ENCODE measurements at places on chromosomes 5 and 9.
A peak's percentile ranks its signal among the peaks of the same experiment; 100 is the strongest.

GRCh38 chr9:130899051-130899748, 2.6 kb upstream of the QRFP start:
- no peak for DNase-seq

GRCh38 chr9:88710449-88710848, 175.5 kb downstream of the NXNL2 start:
- DNase-seq = no peak

- no peak for DNase-seq
Observed at GRCh38 chr5:143534761-143535154, 131.3 kb upstream of the NR3C1 start.

DNA sequence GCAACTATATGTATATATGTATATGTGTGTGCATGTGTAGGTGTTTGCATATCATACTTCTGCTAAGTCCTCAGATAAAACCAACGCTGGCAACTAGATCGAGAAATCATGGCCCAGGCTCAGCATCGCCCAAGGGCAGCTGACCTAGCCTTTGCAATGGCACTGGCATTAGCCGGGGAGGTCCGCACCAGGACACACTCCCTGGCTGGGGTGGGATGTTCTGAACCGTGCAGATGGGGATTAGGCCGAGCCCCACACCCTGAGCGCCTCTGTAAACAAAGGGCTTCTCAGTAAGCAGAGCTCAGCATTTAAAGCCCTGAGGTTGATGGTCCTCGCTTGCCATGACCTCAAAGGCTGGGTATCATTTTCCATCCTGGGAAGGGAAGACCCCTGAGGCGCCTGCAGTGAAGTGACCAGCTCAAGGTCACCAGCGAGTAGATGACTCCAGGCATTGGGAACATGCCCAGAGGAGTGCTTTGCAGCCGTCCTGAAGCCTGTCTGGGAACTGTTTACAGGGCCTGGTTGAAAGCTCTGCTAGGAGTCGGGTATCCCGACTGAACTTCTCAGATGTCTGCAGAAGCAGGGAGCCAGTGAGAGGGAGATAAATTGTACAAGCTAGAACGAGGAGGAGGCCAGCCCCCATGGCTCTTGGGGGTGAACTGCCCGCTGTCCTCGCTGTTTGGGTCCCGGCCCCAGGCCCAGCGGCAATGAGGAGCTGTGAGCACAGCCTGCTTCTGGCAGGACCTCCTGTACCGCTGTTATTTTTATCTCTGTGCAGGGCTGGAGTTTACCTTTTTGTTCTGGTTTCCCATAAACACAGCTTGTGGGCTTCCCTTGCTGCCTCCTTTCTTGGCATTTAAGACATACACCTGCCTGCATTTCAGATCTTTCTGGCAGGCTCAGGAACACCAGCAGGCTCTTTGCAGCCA, 18.4 kb downstream of the GADD45G start:
- no peak for DNase-seq

DNA sequence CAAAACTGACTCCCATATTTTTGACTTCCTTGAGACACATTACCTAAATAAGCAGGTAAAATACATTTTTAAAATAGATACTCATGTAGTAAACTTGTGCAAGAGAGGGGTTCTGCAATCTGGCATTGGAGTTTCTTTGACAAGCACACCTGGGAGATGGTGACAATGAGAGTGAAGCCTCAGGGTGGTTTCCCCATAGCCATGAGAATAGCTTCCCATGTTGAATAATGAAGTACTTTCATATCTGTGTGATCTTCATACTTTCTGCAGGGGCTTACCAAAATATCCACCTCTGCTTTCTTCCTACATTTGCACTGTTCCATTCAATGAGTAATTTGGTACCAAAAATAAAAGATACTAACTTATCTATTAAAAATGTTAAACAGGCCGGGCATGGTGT, 44.7 kb upstream of the VCAN start:
- no peak for DNase-seq

DNA sequence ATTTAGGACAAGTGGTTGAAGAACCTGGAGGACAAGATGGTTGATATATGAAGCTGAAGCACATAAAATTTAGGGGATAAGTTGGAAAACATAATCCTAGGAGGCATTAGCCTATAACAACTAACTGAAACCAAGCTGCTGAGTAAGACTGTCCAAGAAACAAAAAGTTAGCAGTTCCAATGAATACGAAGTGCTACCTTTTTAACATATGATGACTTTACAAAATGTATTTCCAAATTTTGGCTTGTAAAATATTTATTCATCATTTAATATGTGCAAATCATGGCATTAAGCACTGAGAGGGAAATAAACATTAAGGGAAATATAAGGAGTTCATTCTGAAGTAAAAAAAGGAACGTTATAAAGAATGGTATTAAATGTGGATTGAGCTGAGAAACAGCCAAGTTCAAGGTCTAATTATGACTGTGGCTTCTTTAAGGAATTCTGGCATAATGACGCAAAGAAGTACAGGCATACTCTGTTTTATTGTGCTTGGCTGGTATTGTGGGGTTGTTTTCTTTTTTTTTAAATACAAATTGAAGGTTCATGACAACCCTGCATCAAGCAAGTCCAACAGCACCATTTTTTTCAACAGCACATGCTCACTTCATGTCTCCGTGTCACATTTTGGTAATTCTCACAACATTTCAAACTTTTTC, 7.7 kb downstream of the RAPGEF6 start:
- no peak for DNase-seq

GRCh38 chr5:10556289-10556807, 7.5 kb upstream of the ANKRD33B start:
- no peak for DNase-seq

DNA sequence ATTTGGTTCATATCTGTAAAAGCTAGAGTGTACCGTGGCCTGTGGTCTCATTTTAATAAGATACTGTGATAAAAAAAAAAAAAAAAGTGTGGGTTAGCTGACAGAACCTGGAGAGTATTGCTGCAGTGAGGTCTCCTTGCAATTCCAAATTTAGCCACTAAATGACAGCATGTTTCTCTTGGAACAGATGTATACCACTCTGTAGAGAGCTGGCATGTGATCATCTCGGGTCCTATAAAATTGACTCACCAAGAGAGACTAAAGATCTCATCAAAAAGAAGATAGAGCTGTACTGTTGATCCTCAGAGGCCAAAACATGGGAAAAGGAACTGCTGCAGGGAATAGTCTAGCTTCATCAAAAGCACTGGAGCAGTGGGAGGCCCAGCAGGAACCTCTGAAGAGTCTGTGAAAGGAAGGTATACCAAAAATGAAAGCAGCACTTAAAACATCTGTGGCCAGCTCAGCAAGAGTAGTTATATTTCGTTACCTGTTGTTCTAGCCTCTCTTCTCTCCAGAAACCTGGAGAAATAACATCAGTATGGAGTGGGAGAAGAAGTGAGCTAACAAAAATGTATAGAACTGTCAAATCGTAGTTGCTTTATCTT, 826.8 kb downstream of the EFNA5 start:
- no peak for DNase-seq

DNA sequence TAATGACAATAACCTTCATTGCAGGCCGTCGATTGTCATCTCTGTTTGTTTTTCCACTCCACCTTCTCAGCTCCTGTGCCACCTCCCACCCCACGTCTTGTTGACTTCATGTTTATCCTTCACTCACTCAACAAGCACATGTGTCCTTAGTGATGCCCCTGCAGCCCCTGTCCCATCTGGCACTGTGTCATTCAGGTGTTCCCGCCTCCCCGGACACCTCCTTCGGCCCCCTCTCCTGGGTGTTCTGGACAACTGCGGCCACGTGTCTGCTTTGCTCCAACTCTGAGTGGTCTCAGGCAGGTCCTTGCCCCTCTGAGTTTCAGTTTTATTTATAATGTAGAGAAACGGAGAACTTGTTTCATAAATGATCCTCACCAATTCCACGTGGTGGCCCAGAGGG, 91.0 kb upstream of the COL5A1 start:
- no peak for DNase-seq

DNA sequence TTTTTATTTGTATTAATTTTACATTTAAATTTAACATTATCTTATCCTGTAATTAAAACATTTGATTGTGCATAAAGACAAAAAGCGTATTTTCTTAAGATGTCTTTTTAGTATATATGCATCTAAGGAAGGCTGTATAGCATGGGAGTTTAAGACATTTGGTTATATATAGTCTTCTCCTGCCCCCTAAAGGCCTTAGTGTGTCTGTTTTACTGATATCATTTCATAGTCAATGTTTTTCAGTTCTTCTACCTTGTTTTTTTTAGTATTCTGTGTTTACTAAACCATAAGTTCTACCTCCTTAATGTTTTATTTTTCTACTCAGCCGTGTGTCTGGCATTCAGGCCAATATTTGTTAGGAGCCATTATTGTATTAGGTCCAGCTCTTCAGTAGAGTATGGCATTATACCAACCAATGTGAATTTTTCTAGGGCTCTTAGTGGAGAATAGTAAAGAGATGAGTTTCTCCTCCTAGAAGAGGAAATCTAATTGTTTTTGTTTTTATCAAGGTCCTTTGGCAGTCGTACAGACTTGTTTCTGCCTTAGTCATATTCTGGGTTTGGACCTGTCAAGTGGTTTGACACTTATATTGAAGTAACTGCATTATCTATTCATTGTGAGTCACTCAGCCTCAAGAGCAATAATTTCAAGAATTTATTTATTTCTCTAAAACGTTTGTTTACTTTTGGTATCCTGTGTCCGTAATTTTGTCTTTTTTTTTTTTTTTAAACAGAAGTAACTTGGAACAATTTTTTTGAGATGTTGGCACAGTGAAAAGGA, 74.8 kb downstream of the SLF1 start:
- DNase-seq = no peak

DNA sequence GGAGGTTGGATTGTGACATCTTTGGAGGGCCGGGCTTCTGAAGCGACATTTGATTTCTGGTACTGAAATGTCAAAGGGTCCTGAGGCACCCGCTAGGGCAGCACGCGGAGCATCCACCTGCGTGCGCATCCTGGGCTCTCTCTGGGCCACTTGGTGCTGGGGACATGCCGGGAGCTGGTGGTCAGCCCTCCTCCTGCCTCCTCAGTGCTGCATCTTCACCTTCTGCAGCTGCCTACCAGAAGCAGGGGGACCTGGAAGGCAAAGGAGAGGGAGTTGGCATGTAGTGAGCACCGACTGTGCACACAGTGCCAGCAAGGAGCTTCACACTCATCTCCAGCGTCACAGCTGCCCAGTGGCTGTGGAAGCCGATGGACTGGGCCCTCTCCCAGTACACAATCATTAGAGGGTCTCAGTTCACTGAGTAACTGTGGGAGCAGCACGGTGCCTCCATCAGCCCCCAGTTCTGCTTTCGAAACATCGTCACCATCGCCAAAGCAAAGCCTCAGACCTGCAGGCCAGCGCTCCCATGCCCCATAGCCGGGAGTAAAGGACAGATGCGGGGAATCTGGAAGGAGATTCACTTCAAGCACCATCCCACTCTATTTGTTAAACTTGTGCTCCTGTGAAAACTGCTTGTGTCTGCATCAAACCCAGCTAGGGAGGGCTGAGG, 138.4 kb downstream of the KCNIP1 start:
- DNase-seq = no peak

DNA sequence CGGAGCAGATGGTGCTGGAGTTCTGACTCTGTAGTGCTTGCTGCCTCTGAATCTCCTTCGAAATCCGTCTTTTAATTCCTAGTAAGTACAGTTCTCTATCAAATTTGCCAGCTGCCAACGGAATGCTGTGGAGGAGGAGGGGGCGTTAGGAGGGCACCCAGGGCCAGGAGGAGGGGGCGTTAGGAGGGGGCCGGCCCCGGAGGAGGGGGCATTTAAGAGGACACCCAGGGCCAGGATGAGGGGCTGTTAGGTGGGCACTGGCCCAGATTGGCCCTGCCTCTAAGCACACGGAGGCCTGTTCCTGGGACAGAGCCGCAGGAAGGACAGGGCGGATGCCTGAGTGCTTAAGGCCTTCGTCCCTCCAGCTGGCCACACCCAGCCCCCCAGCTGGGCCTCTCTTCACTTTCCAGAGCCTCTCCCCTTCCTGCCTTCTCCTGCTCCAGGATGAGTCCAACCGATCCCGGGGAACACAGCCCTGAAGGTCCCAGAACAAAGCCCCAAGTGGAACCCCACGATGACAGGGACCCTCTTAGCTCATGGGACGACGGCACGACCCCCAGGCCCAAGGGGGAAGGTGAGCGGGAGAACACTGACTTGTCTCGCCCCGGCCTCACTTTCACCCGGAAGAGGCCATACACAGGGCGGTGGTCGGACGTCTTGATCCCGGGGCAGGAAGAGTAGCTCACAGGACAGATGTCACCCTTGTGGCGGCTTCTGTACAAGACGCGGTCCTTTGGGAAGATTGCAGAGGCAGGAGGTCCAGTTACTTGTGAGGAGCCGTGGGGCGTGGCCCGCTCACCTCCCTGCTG, 9.8 kb downstream of the INPP5E start:
- no peak for DNase-seq

- DNase-seq = peak; percentile 36
Observed at GRCh38 chr5:332843-333242, 11.3 kb downstream of the AHRR start.

GRCh38 chr9:113184539-113184938, 33.7 kb downstream of the SLC31A2 start:
- DNase-seq = no peak

- peak; percentile 42 for DNase-seq
Observed at GRCh38 chr9:97889941-97890887, 32.1 kb downstream of the TRMO start.

- no peak for DNase-seq
Observed at GRCh38 chr9:72753266-72753893, 199.5 kb downstream of the ALDH1A1 start.

DNA sequence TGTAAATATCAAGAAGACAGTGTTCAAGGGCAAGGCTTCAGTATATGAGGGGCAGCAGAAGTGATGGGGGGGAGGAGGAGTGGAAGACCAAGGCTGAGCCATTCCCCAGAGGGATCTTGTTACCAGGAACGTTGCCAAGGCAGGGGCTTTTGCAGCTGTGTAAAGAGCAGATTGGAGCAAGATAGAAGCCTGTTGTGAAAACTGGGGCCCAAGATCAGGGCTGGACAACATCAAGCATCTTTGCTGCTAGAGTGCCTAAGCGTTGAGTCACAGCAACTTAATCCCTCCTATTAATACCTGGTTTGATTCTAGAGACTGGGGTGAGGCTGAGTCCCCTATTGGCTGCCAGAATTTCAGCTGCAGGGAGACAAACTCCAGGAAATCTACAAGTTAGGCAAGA, 18.4 kb upstream of the ERCC6L2 start:
- DNase-seq = no peak

GRCh38 chr9:110835859-110836271, 167.3 kb downstream of the MUSK start:
- DNase-seq = no peak

- no peak for DNase-seq
Observed at GRCh38 chr9:135681161-135681560, 18.1 kb downstream of the LCN9 start.

- no peak for DNase-seq
Observed at GRCh38 chr5:127839496-127840197, 136.5 kb downstream of the CCDC192 start.

DNA sequence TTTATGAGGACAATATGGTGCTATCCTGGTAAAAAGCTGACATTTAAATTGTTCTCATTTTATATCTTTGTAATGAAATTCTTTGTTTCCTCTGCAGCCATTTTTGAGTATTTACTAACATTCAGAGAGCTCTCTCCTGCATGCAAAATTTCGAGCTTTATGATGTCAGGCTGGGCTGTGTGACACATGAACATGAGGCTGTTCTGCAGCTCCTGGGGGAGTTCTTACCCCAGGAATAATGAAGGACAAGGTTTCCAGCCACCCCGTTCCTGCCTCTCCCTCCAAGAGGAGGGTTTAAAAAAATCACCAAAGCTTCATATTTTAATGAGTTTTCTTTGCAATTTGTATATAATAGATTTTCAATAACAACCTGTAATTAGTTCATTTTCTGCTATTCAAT, 252.4 kb downstream of the HSPA4 start:
- DNase-seq = no peak

Data from activated CD4-positive, alpha-beta T cell treated with anti-CD3 and anti-CD28 coated beads, Interleukin-2, amount 50 U/mL, for 24 hours (primary cell).